Activated T-cell treated with anti-CD3 and anti-CD28 coated beads, Interleukin-2, amount 50 U/mL, for 24 hours (primary cell): ENCODE measurements at places on chromosomes 1 and 21.

DNA sequence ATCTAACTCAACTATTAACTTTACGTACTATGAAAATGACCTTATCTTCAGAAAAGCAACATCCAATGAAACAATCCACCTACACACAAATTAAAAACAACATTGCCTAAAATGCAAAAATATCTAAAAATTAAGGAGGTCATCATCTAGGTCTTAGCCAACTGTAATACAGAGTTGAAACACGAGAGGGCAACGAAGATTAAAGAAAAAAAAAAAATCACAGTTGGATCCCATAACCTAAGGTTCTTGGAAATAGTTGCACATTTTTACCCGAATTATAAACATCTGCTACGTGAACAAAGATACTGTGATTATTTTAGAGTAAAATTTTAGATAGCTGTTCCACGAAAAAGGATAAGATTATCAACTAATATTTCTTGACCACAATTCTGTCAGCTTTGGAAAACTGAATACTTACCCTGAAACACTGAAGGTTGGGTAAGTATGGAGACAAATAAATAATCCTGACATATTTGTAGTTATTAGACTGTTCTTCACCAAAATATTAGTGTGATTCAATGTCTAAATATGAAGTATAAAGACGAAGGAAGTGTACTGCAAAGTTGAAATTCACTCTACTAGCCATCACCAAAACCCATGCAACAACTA is 88.0 kb upstream of the AK4 start:
- DNase-seq = no peak

- DNase-seq = no peak
Measured at GRCh38 chr1:27588256-27589232, 15.4 kb downstream of the AHDC1 start.

DNA sequence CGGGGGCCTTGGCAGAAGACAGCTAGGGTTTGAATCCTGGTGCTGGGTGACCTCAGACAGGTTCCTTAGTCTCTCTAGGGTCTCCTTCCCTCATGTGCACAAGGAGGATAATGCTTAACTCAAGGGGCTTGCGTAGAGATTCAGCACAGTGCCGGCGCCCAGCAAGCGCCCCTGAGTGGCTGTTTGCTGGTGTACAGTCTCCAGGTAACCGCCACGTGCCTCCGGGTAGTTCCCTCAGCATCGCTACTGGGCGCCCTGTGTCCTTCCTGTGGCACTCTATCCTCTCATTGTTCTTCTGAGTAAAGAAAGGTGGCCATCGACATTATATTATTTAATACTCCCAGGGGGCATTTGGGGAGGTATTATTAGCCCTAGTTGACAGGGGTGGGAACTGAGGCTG is 80.9 kb downstream of the NENF start:
- DNase-seq = no peak

DNA sequence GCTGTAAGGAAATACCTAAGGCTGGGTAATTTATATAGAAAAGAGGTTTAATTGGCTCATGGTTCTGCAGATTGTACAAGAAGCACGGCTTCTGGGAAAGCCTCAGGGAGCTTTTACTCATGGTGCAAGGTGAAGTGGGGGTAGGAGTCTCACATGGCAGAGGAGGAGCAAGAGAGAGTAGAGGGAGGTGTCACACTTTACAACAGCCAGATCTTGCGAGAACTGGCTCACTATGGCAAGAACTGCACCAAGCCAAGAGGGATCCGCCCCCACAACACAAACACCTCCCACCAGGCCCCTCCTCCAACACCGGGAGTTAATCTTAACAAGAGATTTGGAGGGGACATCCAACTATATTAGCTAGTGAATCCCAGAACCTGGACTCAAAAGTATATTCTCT is 135.4 kb upstream of the SOD1 start:
- DNase-seq = no peak

GRCh38 chr1:229024528-229025130 is 246.3 kb upstream of the RAB4A start:
- DNase-seq = peak; percentile 32

DNA sequence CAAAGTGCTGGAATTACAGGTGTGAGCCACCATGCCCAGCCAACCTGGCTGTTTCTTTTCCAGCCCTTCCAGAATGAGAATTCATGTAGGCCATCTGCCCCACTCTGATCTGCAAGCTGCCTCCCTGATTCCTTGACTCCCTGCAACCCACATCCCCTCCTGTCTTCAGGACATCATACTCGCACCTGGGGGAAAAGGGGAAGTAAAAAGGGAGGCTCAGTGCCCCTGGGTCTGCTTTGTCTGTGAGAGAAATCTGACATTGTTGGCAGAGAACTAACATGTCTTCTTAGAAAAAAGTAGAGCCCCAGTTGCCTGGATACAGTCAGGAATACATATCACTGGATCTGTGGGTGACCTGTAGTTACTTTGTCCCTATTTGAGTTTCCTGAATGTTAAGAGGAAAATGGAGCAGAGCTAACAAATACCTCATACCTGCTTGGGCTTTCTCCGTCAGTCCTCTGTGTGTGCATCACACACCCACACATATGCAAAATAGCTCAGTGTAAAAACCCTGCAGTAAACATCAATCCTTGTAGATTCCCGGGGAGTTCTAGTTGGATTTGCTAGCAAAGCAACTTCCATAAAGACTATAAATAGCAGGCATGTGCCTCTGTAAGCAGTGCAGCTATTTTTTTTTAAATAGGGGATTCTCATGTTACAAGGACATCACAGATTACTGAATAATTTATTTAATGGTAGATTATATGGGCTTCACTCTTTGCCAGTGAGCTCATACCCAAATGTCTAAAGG is 62.9 kb downstream of the TEX35 start:
- no peak for DNase-seq
